ENCODE measurements at places on chromosomes 5 and 9.

- DNase-seq: no peak
Measured at GRCh38 chr5:36481454-36482120, 124.8 kb upstream of the SLC1A3 start.

GRCh38 chr5:68255305-68256120, 40.0 kb downstream of the PIK3R1 start:
- DNase-seq: no peak

GRCh38 chr5:67488885-67489284, 292.3 kb upstream of the CD180 start:
- DNase-seq: no peak

GRCh38 chr9:127361561-127361960, 35.4 kb upstream of the SLC2A8 start:
- no peak for DNase-seq

GRCh38 chr5:176619203-176619568, 9.2 kb upstream of the GPRIN1 start:
- DNase-seq: no peak

DNA sequence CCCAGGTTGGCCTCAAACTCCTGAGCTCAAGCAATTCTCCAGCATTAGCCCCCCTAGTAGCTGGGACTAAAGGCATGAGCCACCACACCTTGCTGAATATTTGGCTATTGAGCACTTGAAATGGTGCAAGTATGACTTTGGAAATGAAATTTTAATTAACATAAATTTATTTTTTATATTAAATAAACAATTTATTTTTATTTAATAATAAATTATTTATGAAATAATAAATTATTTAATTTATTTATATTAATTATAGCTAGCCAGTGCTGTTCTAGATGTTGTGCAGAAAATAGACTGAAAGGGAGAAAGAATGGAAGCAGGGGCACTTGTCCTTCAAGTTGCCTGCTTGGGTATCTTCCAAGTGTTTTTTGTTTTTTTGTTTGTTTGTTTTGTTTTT, 40.0 kb upstream of the CTNNA1 start:
- DNase-seq: no peak

- DNase-seq: no peak
Measured at GRCh38 chr5:125578551-125578950, 832.1 kb upstream of the ZNF608 start.

DNA sequence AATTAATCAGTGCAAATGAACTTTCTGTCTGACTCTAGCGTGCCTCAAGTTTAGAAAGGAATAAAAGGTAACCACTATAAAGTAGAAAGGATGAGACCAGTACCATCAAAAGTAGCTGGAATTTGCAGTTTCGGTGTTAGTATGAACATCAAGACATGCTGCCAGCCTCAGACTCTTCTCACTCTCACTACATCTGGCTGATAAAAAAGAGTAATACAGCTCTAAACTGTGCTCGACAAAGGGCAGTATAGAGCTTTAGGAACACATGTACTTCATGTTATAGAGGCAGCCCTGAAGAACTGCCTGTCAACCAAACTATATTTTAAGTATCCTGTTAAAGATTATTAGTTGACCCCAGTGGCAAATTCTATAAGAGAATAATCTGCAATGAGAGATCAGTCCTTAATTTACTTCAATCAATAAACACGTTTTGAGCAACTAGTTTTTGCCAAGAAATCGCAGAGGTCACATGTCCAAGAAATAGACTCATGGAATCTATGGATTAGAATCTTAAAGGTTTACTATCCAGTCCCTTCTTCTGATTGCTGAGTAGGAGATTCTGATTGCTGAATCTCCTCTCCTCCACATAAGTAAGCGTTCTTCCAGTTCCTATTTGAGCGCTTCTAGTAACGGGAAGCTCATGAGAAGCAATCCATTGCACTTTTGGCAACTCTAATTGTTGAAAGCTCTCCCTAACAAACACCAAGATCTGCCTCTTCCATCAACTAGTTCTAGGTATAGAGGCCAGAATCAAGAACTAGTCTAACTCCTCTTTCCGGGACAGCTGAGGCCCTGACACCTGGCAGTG, 941 bp downstream of the XPA start:
- DNase-seq: no peak

DNA sequence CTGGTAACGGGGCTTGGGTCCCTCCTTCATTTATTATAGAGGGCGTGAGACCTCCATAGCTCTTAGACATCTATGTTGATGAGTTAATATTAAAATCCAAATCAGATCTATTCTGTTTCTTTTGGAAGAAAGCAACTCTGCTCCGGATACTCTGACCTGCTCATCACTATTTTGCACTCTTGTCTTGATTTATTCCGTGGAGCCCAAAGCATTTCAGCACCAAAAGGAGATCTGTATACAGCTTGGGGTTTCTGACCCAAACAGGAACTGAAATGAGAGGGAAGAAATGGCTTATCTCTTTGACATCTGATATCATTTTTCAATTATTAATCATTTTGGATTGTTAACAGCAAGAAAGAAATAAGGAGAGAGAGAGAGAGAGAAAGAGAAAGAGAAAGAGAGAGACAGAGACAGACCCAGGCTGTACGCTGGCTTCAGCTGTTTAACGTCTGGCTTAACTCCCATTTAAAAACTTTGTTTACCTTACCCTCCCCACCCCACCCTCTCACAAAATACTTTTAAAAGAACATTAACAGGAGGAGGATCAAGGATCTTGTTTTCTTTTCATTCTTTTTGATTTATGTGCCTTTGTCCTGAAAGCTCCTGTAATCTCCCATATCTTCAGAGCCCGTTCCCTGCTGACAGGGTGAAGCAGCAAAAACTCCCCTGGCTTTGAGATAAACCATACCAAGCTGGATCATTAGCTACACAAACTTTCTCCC, 231.4 kb upstream of the TUT7 start:
- no peak for DNase-seq

DNA sequence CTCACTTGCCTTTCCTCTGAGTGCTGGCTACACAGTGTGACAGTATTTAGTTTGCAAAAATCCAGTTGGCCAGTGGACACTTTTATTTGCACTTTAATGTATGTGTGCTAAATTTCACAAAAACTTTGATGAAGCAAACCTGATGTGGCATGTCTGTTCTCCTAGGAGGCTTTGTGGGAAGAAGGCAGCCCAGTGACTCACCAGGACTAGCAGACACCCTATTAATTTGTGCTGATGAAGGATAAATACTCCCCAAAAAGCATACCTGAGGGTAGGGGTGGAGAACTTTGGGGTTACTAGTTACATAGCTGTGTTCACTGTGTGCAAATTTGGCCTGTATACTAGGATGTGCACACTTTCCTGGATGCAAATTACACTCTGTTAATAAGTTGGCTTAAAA, 39.3 kb upstream of the IPPK start:
- no peak for DNase-seq

DNA sequence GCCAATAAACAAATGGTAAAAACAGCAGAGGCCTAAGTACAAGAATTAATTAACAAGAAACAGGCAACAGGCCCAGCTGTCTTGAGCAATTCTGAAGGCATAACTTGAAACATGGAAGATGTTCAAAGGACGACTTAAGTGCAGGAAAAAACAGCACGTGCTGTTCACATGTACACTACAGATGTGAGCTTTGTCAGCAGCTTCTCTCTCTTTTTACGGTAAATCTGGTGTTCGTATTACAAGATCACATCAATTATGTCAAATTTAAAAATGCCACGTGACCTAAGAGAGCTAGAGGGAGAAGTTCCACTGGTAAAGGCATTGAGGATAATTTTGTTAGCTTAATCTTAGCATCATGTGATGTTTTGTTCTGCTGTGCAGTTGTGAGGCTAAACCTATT, 281.1 kb downstream of the PSAT1 start:
- DNase-seq: no peak

DNA sequence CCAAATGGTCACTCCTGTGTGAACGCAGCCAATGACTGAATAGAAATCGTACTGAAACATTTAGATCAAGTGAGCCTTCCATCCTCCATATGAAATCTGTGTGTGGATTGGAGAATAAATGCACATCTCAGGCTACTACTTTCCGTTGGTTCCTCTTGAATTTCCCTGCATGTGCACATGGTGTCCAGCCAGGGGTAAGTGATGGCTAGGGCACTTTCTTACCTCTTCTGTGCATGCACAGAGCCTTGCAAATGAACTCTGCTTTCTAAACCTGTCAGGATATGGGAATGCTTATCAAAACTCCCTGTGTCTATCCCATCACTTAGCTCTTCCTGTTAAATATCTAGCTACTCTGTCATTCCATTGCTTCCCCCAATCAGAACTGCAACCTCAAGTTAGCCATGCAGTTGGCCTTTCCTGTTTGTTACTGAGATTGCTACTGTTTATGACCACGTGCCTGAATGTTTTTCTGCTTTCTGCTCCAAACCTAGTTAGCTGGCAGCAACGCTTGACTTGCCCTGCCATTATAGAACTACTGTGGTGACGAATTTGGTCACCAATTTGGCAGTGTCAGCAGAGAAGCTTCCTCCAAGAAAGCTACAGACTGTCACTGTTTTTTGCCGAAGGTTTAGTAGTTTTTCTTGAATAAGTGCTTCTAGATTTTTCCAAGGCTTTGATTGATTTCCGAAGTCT, 661.6 kb downstream of the LRRC70 start:
- DNase-seq: no peak

DNA sequence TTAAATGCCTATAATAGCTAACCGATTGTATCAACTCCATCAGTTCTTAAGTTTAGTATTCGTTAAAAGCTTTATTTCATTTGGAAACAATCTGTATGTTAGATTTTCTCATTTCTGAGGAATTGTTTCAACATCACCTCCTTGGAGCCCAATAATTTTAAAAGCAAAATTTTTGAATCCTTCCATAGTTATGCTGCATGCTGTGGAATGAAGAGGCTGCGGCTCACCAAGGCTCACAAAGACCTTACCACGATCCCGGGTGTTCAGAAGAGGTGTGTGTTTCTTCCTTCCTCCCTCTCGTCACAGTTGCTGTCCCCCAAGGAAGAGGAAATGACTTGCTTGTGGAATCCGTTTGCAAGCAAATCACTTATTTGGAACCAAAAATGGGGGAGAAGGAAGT, 143.8 kb downstream of the FGF1 start:
- DNase-seq: no peak

- no peak for DNase-seq
Measured at GRCh38 chr5:175746851-175747250, 89.0 kb downstream of the HRH2 start.

Measured in sigmoid colon (tissue), 7 donors.